ENCODE measurements at places on chromosomes 1 and 21.

DNA sequence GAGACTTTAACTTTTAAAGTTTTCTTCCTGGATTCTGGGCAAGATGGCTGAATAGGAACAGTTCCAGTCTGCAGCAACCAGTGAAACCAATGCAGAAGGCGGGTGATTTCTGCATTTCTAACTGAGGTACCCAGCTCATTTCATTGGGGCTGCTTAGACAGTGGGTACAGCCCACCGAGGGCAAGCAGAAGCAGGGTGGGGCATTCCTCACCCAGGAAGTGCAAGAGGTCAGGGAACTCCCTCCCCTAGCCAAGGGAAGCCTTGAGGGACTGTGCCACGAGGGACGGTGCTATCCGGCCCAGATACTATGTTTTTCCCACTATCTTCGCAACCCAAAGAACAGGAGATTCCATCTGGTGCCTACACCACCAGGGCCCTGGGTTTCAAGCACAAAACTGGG lies 121.0 kb downstream of the VAV3 start:
- no peak for DNase-seq

DNA sequence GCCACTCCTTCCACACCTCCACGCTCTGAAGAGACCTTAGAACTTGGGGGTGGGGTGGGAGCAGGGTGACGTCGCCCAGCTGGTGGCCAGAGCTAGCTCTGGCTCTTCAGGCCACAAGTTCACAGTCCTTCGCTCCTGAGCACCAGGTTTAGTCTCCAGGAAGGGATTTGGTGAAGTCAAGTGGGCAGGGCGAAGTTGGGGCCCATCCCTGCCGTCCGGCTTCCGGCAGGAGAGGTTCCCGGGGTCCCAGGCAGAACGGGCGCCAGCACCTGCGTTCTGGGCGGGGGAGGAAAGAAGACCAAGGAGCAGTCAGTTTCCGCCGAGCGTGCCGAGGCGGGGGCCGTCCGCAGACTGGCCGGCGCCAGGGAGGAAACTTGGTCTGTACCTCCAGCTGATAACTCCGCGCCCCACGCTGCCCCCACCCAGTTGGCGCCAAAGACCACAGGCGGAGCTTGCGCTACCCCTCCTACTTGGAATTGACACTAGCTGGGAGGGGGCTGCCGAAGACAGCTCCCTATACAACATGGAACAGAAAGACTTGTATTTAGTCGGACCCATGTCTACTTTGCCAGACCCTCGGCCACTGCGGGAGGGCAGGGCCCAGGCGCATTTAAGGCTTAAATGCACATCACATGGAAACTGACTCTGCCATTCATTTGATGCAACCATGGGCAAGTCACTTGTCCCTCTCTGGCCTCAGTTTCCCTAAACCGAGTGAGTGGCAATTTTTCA lies 995 bp downstream of the ID3 start:
- peak; percentile 52 for DNase-seq

- DNase-seq: no peak
These were observed 101.3 kb upstream of the S1PR1 start for GRCh38 chr1:101135526-101135925.

- DNase-seq: no peak
These were observed 16.6 kb downstream of the C1orf141 start for GRCh38 chr1:67118191-67118590.

DNA sequence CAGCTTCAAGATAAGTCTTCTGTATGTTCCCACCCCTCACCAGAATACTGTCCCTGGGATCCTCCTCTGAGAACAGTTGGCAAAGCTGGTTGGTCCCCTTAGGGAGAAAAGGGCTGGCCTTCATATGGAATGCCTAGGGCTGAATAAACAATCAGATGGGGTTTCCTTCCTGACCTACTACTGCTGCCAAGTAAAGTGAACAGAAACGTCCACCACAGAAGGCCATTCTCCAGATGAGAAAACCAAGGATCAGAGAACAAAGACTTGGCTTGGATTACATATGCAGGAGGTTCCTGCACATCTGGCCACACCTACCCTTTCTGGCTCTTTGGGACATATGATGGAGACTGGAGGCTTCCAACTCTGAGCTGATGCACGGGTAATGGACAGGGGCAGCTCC lies 194.5 kb downstream of the HIVEP3 start:
- no peak for DNase-seq

DNA sequence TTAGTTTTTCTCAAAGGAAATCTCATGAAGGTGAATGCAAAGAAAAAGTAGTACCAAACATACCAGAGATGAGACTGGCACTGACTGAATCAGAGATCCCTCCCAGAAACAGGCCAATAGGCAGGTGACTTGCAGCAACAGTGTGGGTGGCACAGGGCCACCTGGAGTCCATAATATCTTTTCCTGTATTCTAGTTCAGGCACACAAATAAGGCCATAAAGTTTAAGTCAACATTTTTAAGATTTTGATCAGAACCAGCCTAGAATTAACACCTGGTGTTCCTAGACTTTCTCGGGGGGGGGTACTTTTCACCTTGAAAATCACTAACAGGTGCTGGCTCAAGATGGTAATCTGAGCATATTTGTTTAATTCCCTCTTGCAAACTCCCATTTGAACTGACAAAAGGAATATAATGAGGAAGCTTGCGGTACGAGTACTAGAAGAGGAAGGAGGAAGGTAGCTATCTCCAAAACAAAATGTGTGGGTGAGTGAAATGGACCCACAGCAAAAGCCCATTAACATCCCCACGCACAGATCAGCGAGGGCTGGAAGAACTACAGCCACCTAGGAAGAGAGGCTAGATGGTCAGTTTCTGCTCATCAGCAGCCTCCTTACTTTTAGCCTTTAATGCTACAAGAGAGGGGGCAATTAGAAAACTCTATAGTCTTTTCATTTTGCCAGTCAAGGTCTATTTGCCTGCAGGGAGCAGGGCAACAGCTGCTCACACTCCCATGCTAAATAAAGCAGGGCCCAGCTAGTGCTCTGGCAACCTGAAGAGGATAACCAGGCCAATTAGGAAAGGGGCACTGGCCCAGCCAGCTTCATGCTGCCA lies 18.9 kb downstream of the SDE2 start:
- no peak for DNase-seq

DNA sequence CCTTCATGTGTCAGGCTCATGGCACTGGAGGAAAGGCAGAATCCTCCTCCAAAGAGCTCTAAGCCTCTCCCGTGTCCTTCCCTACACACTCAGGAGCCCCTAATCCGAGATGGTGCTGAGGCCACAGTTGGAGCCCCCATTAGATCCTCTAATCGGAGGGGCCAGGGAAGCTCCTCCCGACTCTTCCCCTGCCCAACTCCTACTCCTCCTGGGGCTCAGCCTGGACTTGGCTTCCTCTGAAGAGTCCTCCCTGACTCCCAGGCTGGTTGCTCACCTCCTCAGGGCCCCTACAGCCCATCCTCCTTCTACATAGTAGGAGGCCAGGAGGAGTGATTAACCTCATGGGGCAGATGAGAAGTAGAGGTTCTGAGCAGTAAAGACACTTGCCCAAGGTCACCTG lies 21.3 kb upstream of the CDCP2 start:
- DNase-seq: no peak

- DNase-seq: peak; percentile 49
These were observed 60.4 kb downstream of the ATP5PO start for GRCh38 chr21:33855190-33855589.

DNA sequence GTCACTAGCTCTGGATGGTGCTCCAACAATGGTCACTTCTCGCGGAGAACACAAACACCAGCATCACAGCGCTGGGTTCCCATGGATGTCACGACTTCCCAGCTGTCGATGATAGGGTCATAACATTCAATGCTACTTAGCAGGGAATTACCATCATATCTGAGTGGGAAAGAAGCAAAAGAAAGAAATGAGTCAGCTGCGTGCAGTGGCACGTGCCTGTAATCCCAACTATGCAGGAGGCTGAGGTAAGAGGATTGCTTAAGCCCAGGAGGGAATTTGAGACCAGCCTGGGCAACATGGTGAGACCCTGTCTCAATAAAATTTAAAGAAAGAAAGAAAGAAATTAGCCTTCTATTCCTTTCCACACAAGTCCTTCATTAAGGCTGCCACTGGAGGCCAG lies 3.6 kb upstream of the RABIF start:
- no peak for DNase-seq

- DNase-seq: no peak
These were observed 466.8 kb downstream of the KIF26B start for GRCh38 chr1:245621589-245621988.

GRCh38 chr1:68795956-68796355 lies 299.1 kb upstream of the DEPDC1 start:
- no peak for DNase-seq

- DNase-seq: no peak
These were observed 54.9 kb downstream of the ACBD3 start for GRCh38 chr1:226131639-226132038.
